Stimulated activated CD4-positive, alpha-beta T cell treated with anti-CD3 and anti-CD28 coated beads, Interleukin-4, amount 100 ng/mL, for 4 hours (primary cell): ENCODE measurements at places on chromosomes 5 and 9.
A peak's percentile ranks its signal among the peaks of the same experiment; 100 is the strongest.

DNA sequence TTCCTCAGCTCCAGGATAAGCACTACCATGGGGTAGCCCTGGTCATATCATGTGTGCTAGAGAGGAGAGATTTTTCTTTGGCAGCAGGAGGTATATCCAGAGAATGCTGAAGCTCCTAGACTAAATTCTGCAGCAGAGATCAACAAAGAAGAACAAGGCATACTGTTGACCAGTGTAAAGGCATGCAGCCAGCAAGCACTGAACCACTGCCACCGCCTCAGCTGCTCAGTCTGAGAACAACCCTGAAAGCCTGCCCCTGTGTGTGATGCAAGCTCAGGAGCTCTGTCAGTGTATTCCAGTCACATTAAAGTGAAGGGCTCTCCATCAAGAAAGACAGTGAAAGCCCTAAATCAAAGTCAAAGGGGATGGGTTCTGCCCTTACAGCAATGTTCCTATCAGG lies 439.5 kb upstream of the CD180 start:
- DNase-seq = no peak

GRCh38 chr9:89844535-89844934 lies 239.7 kb downstream of the GADD45G start:
- no peak for DNase-seq

DNA sequence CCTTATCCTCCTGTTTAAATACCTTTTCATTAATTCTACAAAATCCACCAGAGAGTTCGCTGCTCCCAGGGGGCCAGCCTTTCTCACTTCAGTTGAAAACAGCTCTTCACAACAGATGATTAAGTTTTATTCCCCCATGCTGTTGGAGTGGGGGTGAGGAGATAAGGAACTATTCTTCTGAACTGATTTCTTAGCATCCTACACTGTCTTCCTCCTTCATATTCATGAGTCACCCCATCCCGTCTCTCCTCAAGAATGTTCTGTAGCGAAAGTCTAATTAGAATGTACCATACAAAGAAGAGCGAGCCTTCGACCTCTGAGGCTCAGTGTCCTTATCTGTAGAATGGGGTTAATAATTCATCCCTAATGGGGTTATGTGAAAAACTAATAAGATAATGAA lies 138.0 kb downstream of the PIK3R1 start:
- DNase-seq = no peak

DNA sequence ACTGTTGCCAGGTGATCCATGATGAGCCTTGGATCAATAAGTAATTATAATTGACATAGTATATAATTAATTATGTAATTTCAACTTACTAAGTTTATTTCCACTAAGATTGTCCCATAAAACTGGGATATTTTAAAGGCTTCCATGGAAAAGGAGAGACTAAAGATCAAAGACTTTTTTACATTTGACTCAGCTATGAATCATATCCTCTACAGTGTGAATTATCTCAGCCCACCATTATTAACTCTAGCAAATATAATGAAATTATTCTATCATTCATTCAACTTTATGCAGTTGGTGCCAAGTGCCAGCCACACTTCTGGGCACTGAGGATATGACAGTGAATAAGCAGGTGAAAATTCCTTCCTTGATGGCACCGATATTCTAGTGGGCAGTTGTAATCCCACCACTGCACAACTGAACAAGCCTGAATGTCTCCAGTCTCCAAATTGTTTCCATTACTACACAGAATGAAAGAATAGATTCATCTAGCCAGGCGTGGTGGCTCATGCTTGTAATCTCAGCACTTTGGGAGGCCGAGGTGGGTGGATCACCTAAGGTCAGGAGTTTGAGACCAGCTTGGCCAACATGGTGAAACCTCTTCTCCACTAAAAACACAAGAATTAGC lies 21.9 kb upstream of the TXN start:
- no peak for DNase-seq

DNA sequence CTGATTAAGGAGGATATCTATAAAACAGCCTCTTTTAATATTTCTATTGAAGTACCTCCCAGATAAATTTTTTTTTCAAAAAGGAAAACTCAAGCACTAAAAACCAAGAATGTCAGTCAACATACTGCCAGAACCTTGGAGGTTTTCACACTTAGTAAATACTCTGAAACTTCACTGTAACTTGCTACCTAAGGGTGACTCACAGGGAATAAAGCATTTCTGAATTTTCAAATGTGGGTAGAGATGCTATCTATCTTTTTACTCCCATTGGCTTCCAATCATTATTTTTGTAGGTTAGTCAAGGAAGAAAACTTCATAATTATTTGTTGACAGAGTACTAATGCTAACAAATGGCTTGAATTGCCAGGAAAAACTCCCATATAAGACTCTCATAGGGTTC lies 46.1 kb downstream of the SLC25A46 start:
- no peak for DNase-seq

GRCh38 chr9:72533322-72533721 lies 11.9 kb downstream of the TMC1 start:
- DNase-seq = no peak

DNA sequence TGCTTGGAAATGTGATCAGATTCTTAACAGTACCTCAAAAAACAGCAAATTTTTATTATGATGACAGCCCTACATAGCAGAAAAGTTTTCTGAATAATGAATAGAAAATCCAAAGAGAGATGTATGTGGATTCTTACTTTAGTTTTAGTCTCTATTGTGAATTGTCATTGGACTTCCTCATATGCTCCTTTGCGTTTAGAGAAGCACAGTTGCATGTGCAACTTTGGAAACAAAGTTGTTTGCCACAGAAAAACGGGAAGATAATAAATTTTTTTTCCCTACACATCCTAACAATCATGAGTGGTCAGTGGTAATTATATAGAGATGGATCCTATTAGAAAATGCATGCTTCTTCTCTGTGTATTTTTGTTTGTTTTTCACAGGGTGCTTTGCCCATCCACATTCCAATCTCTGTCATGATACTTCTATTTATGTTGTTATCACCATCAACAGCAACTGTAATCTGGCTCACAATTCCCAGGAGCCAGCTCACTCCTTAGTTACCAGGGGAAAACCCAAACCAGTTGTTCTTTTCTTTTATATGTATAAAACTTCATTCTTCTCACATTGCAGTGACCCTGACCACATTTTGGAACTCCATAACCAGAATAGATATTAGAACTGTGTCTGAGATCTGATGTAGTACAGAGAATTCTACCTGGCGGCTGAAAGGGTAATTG lies 118.7 kb downstream of the NDUFS4 start:
- DNase-seq = no peak

DNA sequence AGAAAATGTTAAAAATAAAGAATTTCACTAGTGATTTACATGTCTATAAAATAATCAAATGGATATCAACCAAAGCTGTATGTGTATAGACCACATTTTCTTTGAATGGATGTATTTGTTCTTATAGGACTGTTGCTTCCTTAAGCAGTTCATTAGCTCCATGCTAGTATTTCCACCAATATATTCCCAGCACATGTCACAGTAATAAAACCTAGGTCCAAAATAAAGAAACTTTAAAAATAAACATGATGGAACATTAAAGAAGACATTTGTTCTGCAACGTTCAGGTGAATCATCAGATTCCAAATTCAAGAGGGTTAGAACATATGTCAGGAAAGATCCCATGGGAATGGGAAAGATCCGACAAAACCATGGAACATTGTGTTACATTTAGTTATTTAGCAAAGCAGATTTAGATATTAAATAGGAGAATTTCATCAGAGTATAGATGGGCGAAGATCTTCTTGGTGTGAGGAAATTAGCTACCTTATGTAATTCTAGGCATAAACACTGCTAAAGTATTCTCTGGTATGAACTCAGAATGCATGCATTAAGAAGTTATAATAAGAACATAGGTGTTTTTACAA lies 490.7 kb downstream of the CDH18 start:
- no peak for DNase-seq

DNA sequence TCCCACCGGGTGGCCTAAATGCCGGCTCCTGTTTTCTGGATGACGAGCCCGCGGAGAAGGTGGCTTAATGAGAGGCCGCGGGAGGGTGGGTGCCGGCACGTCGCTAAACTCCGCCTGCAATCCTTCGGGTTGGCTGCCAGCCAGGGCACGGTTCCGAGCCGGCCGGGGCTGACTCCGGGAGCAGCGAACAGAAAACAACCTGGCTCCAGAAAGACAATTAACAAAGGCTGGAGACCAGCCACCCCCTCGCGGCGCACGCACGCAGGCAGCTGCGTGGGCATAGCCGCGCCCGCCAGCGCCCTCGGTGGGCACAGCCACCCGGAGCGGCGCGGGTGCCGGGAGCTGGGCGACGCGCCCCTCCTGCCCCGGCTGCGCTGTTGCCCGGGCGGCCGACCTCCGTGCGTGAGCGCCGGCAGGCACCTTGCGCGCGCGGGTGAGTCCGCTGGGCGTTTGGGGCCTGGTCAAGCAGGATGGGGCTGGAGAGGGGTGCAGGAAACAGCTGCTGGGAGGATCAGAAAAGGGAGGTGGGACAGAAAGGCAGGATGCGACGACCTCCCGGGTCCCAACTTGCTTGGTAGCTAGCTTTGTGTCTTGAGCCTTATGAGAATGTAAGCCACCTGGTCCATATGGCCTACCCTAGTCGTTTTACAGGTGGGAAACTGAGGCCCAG lies at the start of gene ARHGEF37:
TSS of gene ARHGEF37 (plus strand) at position 307 of the 670 bp plus-strand sequence. CDS start 16,272 bp downstream, outside the sequence.
- DNase-seq = peak; percentile 41

DNA sequence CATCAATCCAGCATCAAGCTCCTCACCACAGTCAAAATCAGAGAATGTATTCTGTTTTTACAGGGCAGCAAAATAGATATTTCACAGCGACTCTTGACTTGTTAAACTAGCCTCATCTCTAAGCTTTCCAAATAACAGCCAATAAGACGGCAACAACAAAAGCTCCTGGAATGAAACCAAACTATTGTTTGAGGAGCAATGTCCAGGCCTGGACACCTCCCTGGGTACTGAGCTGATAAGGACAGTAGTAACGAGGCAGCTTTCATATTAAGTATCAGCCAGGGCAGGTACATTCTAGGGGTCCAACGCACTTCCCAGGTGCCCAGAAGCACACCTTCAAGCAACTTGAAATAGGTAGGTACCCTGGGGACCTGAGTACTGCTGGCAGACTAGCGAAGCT lies 260.3 kb downstream of the ENC1 start:
- DNase-seq = no peak

DNA sequence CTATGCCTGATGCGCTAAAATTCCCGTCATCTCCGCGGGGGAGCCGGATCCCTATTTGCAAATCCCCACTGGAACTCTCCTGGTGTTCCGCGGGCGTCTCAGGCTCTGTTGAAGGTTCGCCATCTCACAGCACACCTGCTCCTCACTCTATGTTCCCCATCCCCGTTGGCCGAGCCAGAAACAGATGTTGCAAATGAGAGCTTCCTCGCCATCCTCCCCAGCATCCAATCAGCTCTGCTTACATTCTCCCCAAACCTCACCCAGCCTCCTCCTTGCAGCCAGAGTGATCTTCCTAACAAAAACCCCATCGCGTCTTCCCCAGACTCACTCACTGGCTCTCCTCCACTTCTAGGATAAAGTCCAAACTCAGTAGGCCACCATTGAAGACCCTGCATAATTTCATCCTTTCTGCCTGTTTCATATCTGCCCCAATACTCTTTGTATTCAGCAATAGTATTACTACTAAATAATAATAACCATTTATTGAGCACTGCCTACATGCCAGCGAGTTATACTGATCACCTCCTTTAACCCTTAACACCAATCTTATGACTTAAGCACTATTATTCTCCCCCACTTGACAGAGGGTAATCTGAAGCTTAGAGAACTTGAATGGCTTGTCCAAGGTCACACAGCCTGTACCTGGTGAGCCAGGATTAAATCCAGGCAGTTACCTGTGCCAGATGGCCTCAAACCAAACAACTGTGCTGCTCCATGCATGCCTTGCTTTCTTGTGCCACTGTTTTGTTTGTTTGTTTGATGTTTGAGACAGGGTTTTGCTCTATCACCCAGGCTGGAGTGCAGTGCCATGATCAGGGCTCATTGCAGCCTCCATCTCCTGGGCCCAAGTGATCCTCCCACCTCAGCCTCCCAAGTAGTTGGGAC lies 14.0 kb downstream of the AQP7 start:
- DNase-seq = no peak

DNA sequence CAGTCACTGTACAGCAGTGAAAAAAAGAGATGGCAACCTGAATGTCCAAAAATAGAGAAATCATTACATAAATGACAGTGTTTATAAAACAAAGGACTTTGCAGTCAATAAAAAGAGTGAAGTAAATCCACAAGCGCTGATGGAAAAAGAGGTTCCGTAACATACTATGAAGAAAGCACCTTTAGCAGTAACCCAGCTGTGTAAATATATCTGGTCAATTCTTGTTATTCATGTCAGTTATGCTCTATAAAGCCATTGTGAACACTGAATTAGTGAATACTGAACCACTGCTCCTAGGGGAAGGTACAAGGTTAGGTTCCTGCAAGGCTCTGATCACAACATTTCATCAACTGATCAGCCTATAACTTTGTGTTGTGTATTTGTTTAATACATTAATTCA lies 39.5 kb downstream of the CCNJL start:
- DNase-seq = no peak

DNA sequence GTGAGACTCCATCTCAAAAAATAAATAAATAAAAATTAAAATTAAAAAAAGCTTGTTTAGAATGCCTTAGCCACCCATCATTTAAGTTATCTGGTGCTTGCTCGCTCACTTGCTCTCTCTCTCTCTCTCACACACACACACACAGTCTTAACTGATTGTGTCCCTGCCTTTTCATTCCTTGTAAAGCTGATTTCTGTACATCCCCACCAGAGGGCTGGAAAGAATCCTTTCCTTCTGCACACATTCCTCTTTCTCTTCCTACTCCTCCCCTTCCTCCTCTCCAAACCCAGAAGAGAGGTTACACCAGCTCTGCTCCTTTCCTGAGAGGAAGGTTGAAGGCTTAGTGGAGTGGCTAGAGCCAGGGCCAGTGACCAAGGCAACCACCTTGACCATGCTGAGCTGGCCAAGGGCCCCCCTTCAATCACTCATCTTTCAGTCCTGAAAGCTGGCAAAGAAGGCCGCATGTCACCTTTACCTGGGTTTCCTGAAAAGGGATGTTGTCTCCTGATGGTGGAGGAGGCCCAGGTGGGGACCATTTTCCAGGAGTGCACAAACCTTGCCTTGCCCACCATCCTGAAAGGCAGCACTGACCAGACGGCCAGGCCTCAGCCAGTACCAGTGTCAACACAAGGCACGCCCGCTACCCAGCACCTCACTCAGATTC lies 25.6 kb downstream of the STK10 start:
- DNase-seq = no peak

DNA sequence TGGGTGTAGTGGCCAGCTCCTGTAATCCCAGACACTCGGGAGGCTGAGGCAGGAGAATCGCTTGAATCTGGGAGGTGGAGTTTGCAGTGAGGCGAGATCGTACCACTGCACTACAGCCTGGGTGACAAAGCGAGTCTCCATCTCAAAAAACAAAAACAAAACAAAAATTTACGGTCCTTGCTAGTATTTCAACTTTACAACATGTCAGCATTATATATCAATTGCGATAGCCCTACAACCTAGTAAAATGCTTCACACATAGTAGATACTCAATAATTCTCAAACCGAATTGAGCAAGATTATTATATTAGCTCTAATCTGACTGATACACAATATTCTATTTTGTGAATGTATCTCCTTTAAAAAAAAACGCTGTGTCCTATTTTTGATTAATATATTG lies 1411.0 kb upstream of the WWC1 start:
- DNase-seq = no peak
